ENCODE measurements at places on chromosomes 5 and 9.

DNA sequence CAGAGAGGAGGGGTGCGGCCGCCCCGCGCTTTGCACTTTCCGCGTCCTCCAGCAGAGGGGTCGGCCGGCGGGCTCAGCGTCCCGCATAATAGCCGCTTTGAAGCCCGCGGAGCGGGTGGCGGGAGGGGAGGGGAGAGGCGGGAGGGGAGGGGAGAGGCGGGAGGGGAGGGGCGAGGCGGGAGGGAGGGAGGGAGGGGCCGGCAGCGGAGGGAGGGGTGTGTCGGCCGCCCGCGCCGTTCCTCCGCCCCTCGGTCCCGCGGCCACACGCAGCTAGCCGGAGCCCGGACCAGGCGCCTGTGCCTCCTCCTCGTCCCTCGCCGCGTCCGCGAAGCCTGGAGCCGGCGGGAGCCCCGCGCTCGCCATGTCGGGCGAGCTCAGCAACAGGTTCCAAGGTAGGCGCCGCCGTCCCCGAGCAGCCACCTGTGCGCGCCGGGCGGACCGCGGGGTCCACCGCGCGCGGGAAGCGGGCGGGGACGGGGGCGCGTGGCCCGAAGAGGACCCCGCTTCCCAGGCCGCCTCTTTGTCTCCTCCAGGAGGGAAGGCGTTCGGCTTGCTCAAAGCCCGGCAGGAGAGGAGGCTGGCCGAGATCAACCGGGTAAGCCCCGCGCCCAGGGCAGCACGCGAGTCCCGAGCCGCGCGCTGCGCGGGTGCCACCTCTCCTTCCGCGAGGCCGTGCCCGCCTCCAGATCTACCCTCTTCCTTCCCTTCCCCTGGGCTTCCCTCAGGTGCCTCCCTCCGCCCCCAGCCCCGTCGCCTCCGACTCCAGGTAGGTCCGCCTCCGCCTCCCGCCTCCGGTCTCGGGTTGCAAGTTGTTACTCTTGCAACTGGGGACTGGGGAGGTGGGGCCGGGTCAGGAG is at the start of gene AIF1L:
Gene AIF1L, plus strand, starts transcription at position 263 of the 857 bp plus-strand sequence. Its CDS starts 99 bp downstream, at position 362.
- peak; percentile 70 for DNase-seq

- DNase-seq = no peak
These were observed 10.2 kb upstream of the MRPS2 start for GRCh38 chr9:135490166-135490870.

- DNase-seq = no peak
These were observed 240.2 kb downstream of the PBX3 start for GRCh38 chr9:125987420-125987819.

DNA sequence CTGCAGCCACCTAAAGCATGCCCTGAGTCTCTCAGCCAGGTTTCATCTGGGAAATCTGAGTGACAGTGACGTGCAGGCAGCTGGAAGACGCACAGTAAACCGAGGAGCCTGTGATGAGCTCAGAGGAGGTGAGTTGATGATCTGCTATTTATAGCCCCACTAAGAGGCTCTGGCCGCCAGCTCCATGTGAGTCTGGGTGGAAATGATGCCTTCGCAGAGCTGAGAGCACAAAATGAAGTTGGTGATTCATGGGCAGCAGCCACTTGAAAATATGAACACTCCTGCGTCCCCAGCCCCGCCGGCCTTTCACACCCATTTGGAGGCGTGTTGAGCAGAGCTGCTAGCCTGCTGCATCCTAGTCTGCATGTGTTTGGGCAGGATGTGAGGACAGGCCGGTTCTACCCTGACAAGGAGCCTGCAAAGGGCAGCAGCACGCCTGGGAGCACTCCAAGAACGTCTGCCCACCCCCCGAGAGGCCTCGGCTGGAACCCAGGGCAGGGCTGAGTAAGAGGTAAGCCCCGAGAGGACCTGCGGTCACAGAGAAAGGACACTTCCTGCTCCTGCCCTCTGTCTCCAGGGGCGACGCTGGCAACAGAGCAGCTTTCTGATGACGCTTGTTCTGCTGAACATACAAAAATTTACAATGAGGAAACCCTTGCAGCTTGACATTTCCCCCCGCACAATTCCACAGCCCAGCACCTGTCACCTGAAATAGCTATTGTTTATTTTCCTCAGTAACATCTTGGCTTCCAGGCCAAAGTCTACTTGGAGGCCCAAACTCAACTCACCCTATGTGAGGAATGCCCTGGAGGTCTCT is 25.1 kb upstream of the CDKN2AIPNL start:
- DNase-seq = peak; percentile 63

DNA sequence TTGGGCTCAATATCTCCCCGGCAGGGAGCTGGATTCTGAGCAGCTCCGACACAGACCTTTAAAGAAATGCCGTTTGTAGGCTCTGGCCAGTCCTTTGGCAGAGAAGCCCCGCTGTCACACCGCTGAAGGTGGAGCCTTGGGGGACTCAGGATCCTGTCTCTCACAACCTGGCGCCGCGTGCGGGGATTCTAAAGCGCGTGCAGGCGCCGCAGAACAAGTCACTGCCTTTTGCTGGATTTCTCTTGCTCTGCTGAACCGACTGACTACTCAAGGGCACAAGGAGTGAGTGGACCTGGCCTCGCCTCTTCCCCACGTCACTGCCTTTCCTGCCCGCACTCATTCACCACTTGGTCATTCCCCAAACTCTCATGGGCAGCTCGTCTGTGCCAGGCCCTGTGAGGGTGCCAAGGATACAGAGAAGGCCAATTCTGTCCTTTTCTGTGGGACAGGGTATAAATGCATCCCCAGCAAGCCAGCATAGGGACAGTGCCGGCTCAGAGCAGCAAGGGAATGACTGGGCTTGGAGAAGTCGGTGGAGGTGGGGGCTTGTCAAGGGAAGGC is 69.3 kb downstream of the CRB2 start:
- no peak for DNase-seq

DNA sequence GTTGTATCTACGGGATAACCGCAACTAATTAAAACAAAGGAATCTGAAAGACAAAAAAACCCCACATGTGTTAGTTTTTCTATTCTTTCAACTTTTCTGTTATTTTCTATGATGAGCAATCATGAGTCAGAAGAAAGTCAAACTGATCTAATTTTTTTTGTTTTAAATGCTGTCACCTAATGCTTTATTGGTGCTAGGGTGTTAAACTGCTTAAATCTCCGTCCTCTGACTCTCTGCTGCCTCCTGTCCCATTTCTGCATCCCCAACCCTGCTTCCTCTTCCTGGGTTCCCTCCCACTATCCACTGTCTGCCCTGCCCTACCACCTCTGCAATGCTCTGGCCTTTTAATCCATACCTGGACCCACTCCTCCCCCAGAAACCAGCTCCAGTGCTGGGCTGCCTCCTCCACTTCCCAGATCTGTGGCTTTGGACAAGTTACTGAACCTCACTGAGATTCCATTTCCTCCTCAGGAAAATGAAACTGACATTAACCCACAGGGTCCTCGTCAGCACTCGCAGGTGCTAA is 15.7 kb downstream of the PTPN3 start:
- DNase-seq = no peak

DNA sequence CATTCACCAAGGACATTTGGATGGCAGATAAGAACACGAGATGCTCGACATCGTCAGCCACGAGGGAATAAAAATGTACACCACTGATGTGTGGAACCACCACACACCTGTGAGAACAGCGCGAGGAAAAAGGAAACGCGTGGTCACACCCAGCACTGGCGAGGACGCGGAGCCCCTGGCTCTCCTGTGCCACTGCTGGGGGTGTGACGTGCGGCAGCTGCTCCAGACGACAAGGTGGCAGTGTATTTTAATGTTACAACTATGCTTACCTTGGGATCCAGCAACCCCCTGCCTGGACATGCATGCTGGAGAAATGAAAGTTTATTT is 13.6 kb upstream of the CEP72 start:
- peak; percentile 48 for DNase-seq

GRCh38 chr9:81431641-81432040 is 257.7 kb downstream of the TLE1 start:
- DNase-seq = no peak

Data from NCI-H345 (cell line).